ENCODE measurements at places on chromosomes 5 and 9.
A peak's percentile ranks its signal among the peaks of the same experiment; 100 is the strongest.

DNA sequence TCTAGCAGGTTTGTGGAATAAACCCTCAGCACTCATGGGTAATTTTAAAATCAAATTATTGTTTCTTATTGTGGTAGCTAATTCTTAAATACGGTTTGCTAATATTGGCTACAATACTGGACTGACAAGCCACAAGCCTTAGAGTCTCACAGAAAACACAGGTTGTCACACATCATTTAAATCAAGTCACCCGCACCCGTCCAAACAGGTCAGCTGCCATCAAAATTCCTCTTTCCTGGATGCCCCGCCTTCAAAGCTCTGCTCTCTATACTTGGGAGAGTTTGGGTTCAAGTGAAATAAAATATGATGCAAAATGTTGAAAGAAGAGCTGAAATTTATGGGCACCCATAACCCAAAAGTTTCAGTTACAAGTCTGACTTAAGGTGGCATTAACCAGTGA is 12.3 kb upstream of the SUSD1 start:
- DNase-seq: peak; percentile 36

DNA sequence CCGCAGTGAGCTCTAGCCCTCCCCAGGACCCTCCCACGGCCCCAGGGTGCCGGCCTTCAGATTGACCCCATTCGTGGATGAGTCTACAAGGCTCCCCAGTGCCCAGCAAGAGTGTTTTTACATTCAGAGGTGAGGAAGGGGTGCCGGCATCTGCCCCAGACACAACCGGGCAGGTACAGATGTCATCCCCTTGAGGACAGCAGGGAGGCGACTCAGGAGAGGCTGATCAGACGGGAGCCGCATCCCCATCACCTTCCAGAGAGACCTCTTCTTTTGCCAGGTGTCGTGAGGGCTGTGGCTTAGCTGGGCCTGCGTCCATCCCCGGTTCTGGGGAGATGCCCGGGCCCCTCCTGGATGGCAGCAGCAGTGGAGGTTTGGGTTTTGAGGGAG is 4.3 kb upstream of the LRRC14B start:
- DNase-seq: no peak

- DNase-seq: peak; percentile 73
Measured at GRCh38 chr5:155938051-155938450, 388.9 kb upstream of the SGCD start.

GRCh38 chr9:128473104-128473503 is 17.3 kb downstream of the ODF2 start:
- no peak for DNase-seq

DNA sequence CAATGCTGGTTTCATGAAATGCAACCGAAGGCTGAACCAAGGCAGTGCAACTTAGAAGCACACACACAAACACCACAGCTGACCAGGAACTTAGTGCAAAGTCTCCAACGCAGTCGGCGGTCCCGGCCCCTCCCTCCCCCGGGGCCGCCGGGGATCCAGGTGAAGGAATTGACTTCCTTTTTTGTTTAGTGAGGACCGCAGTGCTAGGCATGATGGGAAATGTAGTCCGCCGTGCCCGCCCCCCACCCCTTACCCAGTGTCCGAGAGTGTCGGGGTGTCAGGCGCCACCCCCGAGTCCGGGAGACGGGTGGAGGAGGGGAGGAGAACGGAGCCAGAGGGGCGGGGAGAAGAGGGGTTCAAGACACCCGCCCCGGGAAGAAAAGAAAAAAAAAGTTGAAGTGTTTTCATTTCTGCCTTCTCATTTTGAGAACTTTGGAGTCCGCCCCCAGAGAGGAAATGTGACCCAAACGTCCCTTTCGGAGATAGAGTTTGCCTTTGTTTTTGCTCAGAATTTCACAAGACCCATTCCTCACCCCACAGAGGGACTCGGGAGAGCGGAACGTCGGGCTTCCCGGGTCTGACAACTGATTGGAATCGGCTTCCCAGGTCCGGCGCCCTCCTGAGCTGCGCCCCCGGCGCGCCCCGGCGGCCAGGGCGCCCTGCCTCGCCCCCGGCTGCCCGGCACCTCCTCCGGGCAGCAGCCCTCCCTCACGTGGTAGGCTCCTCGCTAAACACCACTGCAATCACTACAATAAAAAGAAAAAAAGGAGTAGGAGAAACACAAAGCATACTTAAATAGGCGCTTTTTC is 2.0 kb downstream of the IER5L start:
- peak; percentile 91 for DNase-seq

DNA sequence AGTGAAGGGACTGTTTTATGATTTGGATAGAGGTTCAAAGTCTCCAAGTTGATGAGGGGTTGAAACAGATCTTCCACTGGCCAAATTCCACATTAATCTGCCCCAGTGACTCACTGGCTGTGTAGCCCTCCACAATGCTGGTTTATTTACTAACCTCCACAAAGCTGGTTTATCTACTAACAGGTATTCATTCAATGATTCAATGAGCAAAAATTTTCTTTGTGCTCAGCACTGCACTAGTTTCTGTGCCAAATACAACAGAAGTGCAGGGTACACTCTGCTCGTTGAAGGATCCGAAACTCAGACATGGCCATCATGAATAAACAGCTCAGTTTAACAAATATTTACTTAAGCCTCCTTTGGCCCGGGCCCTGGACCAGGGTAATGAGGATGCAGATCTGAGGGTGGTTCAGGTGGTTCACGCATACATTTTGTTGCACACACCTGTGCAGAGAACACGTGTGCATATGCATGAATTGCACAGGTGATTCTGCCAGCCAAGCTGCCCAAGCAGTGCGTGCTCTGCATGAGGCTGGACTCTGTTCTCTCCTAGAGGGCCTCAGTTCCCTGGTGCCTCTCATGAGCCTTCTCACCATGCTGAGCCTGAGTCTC is 71.0 kb downstream of the SH3PXD2B start:
- DNase-seq: no peak

DNA sequence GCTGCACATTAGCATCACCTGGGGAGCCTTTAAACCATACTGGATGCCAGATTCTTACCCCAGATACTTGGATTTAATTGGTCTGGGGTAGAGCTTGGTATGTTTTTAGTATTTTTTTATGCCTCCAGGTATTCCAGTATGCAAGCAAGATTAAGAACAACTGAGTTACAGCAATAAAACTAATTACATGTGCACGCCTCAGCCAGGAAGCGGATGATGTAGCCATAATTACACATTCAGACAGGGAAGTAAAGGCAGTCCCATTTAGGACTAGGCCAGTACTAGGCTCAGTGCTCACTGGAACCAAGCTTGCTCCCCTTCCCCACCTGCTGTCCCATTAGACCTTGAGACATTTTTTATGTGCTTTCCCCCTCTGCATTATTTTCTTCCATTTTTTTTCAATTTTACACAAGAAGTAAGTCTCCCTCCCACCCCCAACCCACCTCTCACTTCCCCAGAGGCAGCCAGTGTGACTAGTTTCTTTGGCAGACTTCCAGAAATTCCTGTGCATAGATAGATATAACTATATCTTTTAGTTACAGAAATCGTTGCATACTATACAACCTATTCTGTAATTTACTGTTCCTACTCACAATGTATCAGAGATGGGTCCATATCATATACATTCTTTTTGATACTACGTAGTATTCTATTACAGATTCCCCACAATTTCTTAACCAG is 7.1 kb upstream of the GNAQ start:
- DNase-seq: peak; percentile 30

DNA sequence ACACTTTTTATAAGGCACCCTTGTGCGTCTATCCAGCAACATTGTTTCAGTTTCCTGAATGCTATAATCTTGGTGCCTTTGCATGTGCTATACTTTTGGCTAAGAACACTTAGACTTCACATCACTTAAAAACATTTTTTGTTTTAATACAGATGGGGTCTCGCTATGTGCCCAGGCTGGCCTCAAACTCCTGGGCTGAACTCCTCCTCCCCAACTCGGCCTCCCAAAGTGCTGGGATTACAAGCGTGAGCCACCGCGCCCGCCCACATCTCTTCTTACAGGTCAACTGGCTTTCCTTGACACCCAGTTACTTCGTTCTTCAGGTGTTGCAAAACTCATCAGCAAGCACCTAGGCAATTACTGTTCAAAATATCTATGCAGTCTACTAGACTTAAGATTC is 943 bp upstream of the ZNF131 start:
- no peak for DNase-seq

GRCh38 chr5:107385708-107386107 is 285.0 kb downstream of the EFNA5 start:
- peak; percentile 62 for DNase-seq

- peak; percentile 13 for DNase-seq
Measured at GRCh38 chr9:75185585-75186170, 97.4 kb downstream of the OSTF1 start.

DNA sequence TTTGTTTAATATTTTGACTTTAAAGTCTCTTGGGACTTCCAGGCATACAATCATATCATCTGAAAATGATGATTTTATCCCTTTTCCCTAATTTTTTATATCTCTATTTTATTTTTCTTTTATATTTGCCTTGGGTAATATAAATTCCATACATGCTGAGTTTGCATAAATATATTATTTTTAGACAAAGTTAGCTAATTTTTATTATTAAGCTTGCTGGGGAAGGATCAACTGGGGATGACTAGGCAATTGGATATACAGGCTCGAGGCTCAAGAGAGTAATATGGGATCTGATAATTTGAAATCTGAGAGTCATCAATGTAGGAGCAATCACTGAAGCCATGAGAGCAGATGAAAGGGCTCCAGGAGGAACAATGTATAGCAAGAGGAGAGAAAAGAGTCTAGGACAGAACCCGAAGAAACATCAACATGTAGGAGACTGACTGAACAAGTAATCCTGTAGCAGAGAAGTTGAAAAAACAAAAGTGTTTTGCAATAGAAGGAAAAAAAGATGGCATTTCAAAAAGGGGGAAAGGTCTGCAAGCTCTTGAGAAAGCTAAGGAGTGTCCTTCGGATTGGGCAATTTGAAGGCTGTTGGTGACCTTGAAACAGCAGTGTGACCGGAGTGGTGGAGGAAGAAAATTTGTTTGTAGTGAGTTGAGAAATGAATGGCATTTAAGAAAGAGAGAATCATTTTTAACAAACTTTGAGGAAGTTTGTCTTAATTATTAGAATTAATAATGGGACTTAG is 17.0 kb upstream of the RHOBTB3 start:
- DNase-seq: no peak

GRCh38 chr5:170986598-170986997 is 124.8 kb downstream of the RANBP17 start:
- DNase-seq: peak; percentile 25

DNA sequence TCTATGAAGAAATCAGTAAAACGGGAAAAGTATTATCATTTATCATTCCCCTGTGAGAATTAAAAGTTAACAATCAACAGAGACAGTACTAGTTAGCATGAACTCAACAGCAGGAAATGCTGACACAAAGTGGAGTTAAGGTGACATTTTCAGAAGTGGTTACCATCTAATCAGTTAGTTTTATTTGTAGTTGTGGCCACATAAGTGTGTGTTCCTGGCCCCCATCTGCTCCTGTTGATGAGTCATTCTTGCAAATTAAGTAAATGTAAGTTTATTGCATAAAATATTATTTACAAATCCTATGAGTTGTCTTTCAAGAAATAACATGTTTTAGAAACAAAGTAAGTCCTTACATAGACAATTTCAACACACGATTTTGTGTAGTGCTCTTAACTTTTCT is 8.9 kb upstream of the BNC2 start:
- DNase-seq: no peak

GRCh38 chr9:110337727-110338126 is at the start of gene TXNDC8:
TSS of gene TXNDC8 (minus strand) at chr9:110337863.
- DNase-seq: no peak

DNA sequence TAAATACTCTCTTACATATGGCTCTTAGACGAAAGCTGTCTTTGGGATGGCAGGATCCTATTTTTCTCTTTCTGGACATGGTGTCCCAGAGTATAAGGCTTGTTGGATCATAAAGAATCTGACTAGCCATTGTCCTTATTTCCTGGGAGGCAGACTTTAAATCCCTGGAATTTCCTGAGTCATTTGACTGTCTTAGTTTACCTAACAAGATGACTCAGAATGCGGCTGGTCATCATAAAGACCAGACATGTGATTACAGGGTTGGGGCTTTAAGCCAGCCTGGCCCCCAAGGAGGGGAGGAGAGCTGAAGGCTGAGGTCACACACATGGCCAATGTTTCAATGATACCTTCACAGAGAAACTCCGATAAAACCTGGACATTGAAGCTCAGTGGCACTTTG is 37.2 kb downstream of the FAM240B start:
- no peak for DNase-seq

DNA sequence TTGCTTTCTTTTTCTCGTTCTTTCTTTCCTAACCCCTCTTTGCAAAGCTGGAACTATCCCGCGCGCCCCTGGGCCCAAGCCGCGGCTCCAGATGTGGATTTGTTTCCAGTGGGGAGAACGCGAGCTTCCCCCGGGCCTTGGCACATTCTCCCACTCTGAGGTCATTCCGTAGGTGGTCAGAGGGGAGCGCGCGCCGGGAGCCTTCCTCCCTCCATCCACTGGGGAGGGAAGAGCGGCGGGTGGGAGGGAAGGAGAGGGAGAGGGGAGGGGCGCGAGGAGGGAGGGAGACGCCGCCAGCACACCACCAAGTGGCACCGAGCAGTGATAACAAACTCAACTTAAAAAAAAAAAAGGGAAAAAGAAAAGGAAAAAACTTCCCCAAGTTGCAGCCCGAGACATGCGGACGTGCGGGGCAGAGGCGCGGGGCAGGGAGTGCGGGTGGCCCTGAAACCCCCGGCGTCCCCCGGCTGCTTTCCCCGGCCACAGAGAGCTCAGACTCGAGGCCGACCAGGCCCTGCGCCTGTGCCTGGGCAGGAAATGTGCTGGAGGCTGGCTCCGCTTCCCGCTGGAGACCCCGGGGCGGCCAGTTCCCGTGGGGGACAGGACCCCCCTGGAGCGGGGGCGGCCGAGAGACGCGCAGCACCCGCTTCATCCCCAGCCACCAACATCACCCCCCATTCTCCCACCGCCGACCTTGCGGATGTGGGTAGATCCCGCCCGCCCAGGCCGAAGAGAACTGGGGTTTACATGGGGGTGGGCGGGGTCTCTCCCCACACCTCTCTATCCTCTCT is 3.1 kb downstream of the IER5L start:
- peak; percentile 92 for DNase-seq

GRCh38 chr9:130290291-130291181 is 25.0 kb downstream of the HMCN2 start:
- no peak for DNase-seq
